Calu3 (cell line): ENCODE measurements at places on chromosomes 1 and 21.

DNA sequence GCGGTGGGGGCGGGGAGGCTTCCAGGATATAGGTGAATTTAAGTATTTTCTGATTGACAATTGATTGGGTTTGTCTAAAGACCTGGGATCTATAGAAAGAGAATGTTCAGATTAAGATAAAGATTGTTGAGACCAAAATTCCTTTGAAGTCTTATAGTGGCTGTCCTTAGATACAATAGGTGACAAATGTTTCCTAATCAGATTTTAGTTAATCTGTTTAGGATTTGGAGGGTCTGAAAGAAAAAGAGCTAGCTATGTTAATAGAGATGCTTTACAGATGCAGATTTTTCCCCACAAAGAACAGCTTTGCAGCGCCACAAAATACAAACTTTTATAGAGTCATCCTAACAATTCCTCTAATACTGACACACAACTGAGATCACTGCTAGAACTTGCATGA, 14.6 kb upstream of the EPRS1 start:
- no peak for DNase-seq

GRCh38 chr1:9909234-9910046, 629 bp downstream of the CTNNBIP1 start:
- peak; percentile 14 for DNase-seq

DNA sequence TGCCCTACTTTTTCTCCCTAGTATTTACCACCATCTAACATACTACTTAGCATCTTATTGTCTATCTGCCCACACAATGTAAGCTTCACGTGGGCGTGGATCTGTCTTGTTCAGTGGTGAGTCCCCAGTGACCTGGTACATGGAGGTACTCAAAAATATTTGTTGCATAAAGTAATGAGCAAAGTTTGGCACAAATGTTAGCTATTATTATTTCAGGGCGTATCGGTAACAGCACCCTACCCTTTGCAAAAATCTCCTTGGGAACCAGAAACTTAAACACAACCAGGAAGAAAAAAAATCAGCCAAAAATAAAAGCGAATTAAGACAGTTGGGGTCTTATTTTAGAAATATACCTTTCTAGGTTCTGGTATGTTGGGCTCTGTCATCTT, 454 bp upstream of the NENF start:
- no peak for DNase-seq

- peak; percentile 34 for DNase-seq
Observed at GRCh38 chr1:94463765-94464330, 45.7 kb downstream of the ABCD3 start.

GRCh38 chr1:87523466-87523865, 194.8 kb downstream of the LMO4 start:
- no peak for DNase-seq

GRCh38 chr1:197841883-197842553, 60.4 kb upstream of the C1orf53 start:
- DNase-seq = no peak

- DNase-seq = no peak
Observed at GRCh38 chr1:230394134-230394533, 32.0 kb downstream of the PGBD5 start.

DNA sequence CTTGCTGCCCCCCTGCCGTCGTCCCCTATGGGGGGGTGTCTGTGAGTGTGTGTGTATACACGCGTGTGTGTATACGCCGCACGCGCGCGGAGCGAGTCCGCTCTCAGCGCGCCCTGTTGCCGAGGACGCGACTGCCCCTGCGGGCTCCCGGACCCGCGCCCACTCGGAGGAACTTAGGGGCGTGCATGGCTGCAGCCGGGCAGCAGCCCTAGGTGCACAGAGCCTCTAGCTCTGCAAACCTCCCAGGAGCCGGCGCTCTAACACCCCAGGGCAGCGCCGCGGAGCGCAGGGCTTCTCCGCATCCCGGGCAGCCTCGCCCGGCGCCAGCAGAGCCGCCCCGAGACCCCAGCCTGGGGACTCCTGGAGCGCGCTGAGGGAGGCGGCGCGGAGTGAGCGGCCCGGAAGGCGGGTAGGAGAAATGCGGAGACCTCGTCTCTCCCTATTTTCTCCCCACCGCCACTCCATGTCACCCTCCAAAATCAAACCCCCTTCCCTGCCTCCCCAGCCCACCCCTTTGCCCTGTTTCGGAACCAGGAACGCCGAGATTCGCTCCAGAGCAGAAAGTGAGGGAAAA, 574 bp downstream of the ITPKB start:
- peak; percentile 50 for DNase-seq

- no peak for DNase-seq
Observed at GRCh38 chr1:242703467-242703866, 179.0 kb upstream of the PLD5 start.
